ENCODE measurements at places on chromosomes 3 and 15.

DNA sequence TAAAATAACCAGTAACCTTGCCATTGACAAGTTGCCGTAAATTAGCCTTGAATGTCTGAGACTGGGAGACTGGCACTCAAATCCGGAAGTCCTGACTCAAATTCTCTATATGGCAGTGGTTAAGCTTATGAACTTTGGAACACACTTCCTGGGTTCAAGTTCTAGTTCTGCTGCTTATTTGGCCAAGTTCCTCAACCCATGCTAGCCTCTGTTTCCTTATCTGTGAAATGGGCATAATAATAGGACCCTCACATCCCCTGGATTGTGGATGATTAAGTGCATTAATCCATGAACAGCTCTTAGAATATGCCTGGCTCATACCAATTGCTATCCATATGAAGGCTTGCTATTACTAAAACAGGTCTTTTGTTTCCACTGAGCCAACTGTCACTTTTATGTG lies 311.5 kb downstream of the EDEM1 start:
- DNase-seq, result no peak

DNA sequence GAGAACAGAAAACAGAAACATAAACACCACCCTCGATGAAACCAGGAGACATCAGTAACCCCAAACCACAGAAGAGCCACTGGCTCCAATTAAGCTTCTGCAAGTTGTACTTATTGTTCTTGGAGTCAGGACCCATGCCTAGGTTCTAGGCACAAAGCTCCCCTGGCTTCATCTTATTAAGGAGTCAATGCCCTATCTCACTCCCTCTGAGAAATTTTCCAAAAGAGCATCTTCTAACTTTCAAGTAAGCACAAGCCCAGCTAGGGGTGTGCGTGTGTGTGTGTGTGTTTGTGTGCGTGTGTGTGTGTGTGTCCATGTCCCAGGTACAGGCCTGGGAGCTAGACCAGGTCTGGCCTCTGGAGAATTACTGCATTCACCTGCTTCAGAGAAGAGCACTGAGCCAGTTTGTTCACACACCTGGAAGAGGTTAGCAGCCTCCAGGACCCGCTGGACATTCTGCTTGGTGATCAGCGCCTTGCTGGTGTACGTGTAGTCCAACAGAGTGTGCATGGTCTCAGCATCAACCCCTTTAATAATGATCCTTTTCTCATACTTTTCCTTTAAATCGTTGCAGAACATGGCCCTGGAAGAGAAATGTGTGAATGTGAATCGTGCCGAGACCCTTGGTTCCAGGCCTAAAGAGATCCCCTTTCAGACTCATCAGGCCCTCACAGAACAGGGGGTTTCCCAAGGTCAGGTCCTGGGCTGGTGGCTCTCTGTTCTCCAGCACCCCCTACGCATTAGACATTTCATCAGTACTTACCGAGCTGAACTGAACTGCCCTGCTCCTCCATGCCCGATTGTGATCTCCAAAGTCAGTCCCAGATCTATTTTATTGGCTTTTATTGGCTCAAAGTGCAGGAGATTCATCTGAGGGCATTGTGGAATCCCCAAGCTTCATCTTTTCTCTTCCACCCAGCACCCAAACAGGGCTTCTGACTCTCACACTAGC lies 27.8 kb downstream of the KLHL6 start:
- no peak for DNase-seq

GRCh38 chr3:116444115-116444747 lies 1.1 kb downstream of the LSAMP start:
- DNase-seq, result no peak

DNA sequence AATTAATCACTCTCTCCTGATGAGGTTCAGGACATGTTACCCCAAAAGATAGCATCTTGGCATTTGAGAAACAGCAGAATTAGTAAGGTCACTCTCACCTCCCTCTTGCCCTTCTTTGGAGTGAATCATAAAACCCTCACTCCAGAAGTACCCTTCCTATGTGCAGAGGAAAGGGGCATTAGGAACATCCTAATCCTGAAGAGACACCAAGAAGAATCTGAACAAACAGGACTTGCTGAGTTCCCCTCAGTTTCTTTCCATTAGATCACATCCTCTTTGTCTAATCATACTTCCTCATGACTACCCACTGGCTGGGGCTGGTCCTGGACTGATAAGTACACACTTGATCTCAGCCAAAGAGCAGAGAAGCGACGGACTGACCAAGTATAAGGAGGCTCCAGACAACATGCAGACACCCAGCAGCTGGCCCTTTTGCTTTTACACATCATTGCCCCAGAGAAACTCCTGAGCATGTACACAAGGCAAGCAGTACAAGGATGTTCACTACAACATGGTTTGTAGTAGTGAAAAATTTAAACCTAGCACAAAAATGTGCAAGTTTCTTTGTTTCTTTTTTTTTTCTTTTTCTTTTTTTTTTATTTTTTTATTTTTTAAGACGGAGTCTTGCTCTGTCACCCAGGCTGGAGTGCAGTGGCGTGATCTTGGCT lies 15.0 kb upstream of the TM6SF1 start:
- no peak for DNase-seq

DNA sequence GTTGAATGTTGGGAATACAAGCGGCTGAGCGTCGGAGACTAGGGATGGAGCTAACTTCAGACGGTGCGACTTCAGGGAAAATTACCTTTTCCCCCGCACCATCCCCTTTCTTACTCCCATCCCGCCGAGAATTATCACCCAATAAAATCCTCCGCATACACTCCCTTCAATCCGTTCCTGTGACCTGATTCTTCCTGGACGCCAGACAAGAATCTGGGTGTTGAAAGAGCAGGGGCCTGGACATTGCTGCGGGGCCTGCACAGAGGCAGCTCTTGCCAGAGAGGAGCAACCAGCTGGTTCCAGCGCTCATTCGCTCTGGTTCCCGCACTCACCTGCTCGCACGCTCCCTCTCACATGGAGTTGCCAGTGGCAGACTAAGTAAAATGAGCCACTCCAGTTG lies 241.9 kb downstream of the ALCAM start:
- DNase-seq, result no peak

DNA sequence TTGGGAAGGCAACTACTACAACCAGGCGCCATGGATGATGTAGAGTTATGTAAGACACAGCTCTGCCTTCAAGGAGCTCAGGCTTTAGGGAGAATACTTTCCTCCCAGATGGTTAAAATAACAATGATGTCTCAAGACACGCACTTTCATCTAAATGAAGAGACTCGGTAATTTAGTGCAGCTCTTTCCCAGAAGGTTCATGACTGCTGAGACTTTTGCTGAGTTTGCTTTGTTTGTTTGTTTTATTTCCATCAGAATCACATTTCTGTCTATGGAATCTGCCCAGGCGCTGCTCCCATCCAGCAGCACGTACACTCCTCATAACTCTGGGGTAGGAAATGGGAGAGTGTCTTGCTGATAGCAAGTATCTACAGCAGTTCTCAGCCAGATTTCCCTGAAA lies 33.9 kb upstream of the MEX3B start:
- no peak for DNase-seq

DNA sequence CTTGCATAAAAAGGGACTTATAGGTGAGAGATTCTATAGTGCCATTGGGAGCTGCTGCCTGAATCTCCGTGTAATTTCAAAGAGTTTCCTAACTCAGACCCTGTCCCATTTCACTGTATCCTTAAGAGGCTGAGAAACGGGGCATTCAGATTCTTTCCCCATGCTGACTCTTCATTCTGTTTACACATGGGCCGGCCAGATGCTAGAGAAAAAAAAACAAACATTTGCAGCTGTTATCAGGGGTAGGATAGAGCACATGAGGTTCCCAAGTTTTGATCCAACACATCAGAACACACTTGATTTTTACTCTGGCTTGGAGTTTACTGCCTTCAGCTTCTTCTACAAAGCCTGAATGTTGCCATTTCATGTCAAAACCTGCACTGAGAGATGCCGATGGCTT lies 215.9 kb upstream of the TPRG1 start:
- no peak for DNase-seq

- no peak for DNase-seq
These were observed 17.3 kb downstream of the AP3S2 start for GRCh38 chr15:89876396-89877082.

DNA sequence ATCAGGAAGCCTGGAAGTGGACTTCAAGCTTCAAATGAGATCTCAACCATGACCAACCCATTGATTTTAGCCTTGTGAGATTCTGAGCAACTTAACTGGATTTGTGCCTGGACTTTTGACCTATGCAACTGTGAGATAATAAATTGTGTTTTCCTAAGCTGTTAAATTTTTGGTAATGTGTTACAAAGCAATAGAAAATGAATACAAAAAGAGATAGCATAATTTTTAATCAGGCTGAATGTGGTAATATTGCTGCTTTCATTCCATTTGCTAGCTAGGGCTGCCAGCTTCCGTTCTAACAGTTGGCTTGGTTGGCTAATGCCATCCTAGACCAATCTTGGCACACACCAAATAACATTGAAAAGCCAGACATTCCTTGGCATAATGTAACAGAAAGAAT lies 12.2 kb downstream of the PROS1 start:
- DNase-seq, result no peak

GRCh38 chr3:125129512-125129997 lies 73.8 kb upstream of the HEG1 start:
- no peak for DNase-seq

- DNase-seq, result no peak
These were observed 618.8 kb upstream of the CCDC54 start for GRCh38 chr3:106758459-106758858.

- DNase-seq, result peak; percentile 13
These were observed 59.8 kb upstream of the KLHL25 start for GRCh38 chr15:85854345-85855097.

- DNase-seq, result no peak
These were observed 1.6 kb upstream of the GCNT3 start for GRCh38 chr15:59609730-59610712.

GRCh38 chr15:28191832-28192231 lies 92.7 kb upstream of the OCA2 start:
- no peak for DNase-seq
